Epithelial cell of esophagus (primary cell): ENCODE measurements at places on chromosomes 4 and X.

DNA sequence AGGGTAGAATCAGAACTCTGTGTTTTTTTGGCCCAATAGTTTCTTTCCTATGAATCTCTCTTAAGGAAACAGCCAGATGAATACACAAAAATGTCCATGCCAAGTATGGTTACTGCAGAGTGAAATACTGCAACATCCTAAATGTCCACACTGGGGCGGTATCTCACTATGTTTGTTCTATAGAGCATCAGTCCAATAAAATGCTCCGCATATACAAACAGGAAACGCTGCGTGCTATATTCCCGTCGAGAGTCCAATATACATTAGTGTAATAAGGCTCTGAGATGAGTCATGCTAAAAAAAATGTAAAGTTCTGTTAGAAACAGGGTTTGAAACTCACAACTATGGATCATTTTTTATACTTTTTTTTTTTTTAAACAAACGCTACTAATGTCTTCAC, 72.9 kb upstream of the ENOX2 start:
- DNase-seq: peak; percentile 57

- no peak for DNase-seq
These were observed 171.8 kb upstream of the TTC29 start for GRCh38 chr4:147117431-147117830.

- peak; percentile 9 for DNase-seq
These were observed 934 bp upstream of the SEC31A start for GRCh38 chr4:82891707-82892466.

DNA sequence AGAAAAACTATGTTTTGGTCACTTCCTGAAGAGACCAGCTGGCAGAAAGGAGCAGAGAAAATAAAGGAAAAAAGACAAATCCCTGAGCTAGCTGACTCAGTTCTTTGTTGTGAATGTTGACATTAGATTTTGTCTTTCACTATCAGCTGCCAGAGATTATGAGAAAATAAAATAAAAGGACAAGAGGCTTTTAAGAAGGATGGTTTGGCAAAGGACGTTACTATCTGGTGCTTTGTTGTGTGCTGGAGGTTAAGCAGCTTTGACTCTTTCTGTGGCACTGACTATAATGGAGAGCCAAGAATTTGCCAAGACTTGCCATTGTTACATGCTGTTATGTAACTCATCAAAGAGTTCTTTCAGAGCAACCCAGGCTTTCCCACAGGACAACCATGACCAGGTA, 12.1 kb downstream of the ASB5 start:
- DNase-seq: peak; percentile 15

DNA sequence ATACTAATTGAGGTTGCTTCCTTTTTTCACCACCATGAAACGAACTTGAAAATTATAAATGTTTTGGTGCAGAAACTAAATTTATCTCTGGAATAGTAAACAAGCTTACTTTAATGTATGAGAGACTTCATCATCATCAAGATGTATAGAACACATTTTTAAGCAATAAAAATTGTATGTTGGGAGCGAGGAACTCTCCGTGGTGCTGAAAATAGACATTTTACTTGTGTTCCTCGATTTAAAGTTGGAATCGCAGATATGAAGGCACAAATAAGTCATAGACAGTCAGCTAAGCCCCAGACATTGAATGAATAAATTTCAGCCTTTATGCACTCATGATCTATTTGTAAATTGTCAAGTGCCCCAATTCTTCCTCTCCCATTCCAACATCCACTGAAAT, 310.7 kb downstream of the STK32B start:
- peak; percentile 45 for DNase-seq

DNA sequence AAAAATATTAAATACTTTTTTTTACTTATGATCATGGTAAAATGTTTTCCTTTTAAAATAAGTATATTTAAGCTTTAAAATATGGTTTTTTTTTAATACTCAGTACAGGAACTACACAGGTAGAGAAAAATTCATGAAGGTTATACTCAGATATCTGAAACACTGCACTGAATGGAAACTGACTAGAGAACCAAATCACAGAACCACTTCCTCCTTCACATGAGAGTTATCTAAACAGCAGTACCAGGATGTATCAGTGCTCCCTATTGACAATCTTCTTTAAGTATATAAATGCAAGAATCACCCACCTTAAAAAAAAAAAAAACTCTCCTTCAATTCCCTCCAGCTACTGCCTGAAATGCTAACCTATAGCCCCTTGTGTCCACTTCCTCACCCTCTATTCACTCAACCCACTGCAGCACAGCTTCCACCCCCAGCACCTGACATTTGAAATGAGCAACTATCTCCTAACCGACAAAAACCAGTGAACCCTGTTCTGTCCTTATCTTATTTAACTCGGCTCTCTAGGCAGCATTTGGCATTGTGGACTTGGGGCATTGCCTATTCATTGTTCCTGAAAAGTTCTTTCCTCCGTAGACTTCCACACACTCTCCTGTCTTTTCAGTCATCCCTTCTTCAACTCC, 9.1 kb downstream of the SLC7A3 start:
- no peak for DNase-seq

GRCh38 chr4:89009761-89010369, 47.1 kb downstream of the FAM13A start:
- no peak for DNase-seq

GRCh38 chr4:14180983-14181601, 553.6 kb upstream of the BOD1L1 start:
- DNase-seq: peak; percentile 13

DNA sequence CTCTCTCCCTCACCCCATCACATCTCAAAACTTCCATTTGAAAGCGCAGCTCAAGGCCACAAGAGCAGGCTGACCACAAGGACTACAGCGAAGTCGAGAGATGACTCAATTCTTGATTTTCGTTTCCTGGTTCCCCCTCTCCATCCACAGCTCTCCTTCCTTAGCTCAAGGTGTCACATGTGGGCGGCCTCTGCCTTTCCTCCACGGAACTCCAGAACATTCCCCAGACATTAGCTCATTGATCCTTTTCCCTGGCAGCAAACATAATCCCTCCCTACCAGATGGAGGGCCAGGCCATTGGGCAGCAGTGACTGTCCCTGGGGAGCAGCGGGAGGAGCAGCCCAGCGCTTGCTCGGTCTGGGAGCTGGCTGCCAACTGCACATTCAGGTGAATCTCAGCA, 56.3 kb downstream of the CCDC149 start:
- DNase-seq: no peak

DNA sequence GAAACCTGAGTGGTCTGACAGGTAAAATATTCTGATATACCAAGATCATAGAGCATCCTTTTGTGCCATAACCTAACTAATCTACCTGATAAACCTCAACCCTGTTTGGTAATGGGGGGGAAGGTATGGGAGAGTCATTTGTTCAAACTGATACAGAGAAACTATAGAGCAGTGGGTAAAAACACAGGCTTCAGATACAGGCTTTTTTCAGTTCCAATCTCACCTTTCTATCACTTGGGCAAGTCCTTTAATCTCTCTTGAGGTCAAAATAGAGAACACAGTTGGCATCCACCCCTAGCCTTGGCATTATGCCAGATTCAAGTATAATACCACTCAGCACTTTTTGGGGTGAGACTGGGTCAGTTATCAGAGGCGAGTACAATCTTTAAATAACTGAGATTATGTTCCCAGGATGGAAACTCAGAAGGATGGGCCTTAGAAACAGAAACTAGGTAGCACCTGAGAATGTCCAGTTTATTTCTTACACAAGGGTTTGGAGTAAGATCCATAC, 880 bp upstream of the ETDC start:
- no peak for DNase-seq

DNA sequence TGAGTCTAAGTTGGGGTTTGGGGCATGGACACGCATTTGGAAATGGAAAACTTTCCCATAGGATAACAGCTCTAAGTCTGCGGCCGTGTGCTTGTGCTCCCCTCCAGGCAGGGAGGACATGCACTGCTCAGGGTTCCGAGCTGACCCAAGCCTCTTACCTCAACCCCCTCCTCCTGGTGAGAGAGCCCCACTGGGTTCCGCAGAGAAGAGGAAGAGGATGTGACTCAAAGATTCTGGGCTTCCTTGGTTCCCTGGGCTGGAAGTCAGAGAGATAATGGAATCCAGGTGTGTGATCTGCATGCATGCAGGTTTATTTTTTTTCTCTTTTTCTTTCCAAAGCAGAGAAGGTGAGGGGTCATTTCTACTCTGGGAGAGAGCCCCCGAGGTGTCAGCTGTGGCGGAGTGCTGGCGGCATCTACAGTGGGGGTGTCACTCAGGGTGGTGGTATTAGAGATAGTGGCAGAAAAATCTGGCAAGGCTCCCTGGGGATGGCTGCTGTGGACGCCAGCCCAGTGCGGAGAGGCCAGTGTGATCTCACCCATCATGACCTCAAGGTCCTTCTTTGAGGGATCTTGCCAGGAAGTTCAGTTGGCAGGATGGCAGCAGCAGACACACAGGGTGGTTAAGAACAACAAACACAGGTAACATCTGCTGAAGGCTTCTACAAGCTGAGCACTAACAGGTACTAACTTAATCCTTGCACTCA, 168.7 kb upstream of the HAND2 start:
- no peak for DNase-seq

DNA sequence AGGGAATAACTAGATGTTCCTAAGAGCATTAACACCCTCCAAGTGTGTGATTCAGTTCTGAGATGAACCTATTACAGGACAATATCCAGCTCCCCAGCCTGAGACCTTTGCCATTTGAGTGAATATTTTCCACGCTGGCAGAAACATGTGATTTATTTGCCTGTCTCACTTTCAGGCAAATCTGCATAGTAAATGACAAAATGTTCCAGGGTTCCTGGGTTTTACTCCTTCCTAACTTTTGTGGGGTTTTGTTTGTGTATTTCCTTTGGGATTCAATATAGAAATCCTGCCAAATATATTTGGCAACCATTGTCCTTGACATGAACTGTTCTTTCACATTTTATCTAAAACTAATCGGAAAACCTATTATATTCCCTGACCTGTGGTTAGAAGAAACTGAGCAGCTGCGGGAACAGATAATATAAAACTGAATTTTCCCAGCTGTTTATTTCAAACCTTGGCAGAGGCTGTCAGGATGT, 12.5 kb downstream of the F8 start:
- DNase-seq: no peak

DNA sequence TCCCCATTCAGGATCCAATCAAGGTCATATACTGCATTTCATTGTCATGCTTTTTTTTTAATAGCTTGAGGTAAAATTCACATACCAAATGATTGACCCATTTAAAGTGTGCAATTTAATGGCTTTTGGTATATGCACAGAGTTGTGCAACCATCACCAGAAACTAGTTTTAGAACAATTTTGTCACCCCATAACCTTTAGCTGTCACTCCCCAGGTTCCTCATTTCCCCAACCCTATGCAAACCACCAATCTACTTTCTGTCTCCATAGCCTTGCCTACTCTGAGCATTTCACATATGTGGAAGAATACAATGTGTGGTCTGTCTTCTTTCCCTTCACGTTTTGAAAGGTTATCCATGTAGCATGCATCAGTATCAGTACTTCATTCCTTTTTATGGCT, 1.4 kb upstream of the SMAD1 start:
- DNase-seq: no peak

GRCh38 chr4:117421706-117422105, 336.3 kb upstream of the TRAM1L1 start:
- no peak for DNase-seq

GRCh38 chr4:171561419-171561818, 251.8 kb upstream of the GALNTL6 start:
- DNase-seq: no peak

DNA sequence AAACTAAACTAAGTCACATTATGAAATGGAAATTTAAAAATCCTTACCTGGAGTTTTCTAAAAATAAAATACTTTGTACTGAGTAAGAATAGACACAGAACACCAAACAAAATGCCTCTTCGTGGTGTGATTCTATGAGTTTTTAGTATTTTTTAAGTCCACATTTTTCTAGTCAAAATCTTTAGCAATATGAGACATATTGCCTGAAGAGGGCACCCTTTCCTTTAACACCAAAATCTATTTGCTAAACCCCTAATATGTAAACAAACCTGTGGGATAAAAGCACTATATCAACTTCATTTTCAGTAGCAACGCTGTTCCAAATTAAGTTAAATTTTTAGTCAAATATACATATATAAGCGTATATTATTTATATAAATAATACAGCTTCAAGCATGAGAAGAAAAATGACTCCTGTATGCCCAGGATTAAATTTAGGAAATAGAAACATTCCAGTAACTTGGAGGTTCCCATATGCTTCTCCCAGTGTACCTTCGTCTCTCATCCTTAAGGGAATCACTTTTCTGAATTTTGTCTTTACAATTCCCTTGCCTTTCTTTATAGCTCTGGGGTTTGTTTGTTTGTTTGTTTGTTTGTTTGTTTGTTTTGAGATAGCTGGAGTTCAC, 23.0 kb upstream of the PGM2 start:
- peak; percentile 65 for DNase-seq

DNA sequence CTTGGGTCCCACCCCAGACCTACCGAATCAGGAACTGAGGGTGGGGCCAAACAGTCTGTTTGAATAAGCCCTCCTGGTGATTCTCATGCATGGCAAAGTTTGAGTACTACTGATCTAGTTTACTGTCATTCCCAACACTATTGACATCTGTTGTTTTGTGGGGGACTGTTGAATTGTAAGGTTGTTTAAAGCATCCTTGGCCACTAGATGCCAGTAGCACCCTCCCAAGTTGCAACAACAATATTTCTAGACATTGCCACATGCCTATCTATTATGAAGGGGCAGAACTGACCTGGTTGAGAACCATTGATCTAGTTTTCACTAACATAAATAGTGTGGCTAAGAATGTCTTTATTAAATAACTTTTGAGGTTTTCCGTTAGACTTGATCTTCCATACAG, 15.1 kb downstream of the TAF9B start:
- DNase-seq: no peak

DNA sequence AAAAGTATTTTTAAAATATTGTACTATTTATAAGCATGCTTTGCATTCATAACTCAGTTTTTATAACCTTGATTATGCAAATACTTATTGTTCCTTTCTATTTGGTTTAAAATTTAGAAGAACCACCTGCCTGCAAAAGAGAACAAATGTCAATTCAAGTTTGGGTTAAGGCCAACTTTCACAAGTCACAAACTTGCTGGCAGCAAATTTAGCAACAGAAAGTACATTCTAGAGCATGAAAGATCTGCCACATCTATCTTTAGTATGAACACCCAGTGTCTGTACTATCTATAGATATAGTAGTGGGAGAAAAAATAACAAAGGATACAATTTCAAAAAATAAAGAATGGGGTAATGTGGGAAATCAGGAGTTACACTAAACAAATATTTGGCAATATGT, 1014.2 kb downstream of the C4orf33 start:
- DNase-seq: no peak
